ENCODE measurements at places on chromosomes 2 and 18.
A peak's percentile ranks its signal among the peaks of the same experiment; 100 is the strongest.

DNA sequence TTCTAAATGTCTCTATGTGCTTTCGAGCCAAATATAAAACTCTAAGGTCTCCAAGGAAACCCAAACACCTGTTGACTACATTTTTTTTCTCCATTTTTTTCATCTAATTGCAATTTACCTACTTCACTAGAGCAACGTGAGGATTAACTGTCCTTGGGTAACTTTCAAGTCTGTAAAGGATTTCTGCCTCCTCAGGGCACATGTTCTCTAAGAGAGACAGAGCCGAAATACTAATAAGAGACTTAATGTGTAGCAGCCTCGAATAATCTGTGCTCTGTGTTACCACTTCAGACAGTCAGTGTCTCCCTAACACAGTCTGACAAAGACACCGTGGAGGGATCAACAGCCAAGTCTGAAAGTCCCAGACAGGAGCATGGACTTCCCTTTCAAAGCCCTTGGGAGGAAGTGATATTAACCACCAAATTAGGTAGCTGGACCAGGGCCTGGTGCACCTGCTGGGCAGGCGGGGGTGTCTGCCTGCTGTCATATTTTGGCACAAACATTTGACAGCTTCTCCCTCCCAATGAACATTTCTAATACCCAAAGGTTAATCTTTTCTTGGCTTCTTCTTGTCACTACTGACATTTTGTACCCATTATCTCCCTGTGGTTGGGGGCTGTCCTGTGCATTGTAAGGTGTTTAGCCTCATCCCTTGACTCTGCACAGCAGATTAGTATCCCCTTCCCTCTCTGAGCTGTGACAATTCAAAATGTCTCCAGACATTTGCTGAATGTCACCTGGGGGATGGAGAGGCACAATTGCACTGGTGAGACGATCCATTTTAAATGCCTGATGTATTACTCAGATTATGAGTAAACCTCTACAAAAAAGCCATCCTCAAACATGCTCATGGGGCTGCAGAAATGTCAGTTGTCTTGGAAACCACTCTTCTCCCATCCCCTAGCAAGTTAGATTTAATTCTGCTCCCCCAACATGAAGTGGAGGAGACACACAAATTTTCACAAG lies 45.7 kb upstream of the LYPD1 start:
- DNase-seq: no peak

DNA sequence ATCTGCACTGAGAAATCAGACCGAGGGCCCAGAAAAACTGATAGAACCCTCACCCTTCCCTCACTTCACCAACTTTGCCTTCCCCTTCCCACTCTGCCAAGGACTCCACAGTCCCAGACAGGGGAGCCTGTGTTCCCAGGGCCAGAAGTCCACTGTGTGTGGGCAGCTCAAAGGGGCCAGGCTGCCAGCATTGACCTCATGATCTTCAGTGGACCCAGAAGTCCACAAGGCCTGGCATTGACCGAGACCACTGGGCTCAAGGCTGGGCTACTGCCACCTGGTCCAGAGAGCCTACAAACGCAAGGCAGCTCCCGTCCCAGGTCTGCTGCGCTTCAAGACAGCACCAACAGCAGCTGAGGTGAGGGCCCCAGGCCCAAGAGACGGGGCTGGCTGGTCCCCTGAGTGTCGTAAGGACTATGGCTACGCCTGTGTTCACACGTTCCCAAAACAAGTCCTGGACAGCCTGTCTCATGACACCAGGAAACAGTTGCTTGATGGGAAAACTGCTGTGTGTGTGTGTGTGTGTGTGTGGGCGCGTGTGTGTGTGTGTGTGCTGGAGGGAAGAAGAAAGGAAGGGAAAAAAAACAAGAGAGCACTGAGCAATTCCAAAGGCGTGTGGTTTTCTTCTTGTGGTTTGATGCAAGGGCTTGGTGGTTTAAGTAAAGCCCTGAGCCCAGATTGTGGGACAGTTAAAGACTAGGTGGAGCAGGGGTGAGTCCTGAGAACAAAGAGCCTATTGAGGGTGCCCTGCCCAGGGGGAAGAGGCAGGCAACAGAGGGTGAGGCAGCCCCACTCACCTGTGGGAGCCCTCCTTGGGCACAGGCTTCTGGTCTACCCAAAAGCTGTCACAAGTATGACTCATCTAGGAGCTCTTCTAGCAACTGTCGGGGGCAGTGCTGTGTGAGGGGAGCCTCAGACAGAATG lies 46.6 kb upstream of the ZBTB7C start:
- DNase-seq: no peak

DNA sequence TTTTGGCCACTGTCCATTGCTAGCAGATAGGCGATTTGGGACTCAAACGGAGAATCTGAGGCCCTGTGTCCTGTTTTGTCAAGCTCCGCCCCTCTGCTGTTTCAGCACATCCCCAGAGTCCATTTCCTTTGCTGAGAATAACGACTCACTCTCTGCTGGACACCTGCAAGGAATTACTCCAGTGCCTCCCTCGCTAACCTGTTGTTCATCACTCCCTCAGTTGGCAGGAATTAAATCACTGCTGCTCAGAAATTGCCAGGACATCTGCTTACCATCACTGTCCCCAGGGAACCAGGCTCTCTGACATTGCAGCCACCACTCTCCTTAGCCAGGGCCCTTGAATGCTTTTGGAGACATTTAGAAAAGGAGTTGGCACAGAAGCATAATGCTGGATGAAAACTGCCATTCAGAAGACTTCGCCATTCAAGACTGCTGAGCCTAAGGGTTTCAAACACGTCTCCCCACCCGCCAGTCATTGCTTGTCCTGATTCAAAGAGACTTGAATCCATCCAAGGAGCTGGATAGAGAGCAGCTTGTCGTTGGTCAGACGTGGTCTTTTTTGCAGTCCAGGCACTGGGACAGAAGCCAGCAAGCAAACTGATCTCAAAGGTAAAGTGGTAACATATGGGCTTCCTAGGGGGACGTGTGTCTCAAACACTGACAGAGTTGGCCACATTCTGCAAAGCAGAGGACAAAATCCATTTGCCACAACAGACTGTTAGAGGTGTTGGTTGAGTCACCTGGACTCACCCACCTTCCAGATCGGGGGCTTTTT lies 155.3 kb downstream of the UXS1 start:
- no peak for DNase-seq

- DNase-seq: no peak
These were observed 15.7 kb upstream of the TEX51 start for GRCh38 chr2:126882736-126883665.

DNA sequence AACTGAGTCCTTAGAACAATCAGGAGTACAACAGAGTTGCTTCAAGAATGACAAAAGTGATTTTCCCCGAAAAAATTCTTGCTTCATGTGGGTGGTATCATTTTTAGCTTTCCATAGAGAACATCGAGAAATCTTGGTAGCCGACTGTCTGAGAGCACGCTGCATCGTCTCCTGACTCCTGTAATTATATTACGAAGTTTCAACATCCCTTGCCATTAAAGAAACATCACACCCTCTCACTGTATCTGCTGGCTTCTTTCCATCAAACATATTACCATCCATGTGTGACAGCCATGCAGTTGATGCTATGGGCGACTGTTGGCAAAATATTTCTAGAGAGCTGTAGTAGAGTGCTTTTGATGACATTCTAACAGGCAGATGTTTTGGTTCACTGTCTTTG lies 311.2 kb downstream of the CMPK2 start:
- DNase-seq: no peak

GRCh38 chr2:63064661-63065060 lies 14.0 kb downstream of the OTX1 start:
- DNase-seq: no peak

DNA sequence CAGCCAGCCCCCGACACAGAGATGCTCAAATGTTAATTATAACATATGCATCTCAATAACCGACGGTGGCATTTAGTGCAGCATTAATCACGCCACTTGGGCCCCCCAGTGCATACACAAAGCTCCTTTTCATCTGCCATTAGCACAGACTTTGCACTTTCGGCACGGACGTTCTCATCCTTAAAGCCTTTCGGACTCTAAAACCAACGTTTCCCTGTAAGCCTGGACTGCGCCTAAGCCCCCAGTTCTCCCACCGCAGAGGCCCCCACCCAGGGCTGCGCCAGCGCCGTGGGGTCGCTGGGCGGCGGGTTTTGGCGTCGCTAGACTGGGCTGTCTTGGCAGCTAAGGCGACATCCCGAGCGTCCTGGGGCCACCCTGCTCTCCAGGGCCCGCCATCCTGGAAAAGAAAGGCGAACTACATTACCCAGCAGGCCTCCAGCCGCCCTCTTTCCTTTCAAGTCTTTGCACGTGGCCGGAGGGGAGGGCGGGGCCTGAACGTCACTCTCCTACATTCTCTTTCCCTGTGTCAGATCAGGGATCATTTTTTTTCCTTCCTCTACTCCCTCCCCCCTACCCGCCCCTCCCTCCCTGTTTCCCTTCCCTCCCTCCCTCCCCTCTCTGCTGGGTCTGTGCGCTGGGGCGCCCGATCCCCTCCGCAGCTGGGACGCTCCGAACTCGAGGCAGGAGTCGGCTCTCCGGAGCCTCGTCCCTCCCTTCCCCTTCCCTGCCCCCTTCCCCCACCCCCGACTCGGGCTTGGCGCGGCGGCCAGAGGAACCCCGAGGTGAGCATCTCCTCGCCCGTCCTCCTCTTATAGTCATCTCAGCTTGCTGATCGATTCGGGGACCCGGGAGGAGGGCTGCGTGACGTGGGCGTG lies at the start of gene CTIF:
TSS of gene CTIF (plus strand) at position 501 of the 875 bp plus-strand sequence. CDS start 80,535 bp downstream, outside the sequence.
- peak; percentile 32 for DNase-seq

DNA sequence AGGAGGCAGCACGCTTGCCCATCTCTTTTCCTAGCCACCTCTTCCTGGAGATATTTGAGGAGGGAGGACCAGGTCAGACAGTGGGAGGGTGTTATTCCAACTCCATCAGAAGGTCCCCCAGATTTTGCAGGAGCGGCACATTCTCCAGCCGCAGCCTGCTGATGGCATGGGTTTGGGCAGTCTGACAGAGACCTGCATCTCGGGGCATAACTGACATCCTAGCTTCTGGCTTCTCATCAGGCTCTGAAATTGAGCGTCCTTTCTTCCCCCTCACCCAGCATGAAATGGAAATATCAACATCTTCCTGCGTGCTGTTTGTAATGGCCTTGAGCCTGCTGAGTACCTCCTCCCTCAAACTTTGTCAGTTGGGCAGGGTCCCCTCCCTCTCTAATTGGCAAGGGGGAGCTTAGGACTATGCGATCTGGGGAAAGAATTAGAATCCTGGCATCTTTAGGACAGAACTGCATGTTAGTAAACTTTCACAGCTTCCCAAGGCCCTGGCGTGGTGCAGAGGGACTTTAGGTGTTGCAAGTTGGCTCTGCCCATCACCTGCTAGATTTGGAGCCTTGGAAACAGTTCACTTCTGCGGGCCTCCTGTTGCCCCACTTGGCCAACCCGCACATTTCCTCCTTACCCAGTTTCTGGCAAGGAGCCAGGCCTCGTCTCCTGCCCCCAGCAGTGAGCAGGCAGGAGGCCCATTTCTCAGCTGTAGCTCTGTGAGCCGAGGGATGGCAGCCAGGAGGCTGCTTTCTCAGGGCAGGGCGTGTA lies 2.2 kb downstream of the ITM2C start:
- no peak for DNase-seq

- DNase-seq: no peak
These were observed 807 bp upstream of the CREB1 start for GRCh38 chr2:207528980-207529329.

DNA sequence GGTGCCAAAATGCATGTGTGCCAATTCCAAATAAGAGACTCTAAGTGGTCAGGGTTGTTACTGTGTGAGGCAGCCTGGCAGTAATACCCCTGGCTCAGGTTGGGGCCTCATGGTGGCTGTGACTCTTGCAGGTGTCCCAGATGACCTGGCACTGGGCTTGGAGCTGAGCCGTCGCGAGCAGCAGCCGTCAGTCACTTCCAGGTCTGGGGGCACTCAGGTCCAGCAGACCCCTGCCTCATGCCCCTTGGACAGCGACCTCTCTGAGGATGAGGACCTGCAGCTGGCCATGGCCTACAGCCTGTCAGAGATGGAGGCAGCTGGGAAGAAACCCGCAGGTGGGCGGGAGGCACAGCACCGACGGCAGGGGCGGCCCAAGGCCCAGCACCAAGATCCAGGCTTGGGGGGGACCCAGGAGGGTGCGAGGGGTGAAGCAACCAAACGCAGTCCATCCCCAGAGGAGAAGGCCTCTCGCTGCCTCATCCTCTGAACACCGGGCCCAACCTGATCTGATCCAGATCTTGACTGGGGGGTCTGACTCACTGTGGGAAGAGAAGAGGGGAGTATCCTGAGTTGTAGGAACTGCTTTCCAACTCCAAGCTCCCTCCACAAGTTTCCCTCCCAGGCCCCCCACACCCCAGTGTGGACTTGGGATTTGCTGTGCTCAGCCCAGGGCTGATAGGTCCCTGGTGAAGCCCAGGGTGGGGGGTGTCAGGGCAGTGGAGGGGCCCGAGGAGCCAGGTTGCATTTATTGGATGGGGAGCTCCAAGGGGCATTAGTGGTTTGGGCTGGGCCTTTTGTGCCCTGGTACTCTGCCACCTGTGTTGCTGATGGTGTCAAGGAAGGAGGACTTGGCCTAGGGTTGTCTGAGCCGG lies 5.6 kb downstream of the DNAJB2 start:
- no peak for DNase-seq

DNA sequence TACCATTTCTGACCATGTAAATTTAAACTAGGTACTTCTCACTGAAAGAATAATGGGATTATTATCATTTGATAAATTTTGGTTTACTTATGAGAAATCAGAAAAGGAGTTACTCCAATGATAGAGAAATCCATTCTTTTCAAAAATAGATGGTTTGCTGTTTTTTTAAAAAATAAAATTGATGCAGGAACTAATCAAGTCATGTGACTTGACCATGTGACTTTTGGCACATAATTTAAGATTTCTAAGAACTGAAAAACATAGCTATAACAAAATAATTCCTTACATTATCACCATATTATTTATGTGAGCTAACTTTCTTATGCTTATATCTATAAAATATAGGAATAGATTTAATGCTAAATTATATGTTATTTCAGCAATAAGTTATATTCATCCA lies 247.1 kb upstream of the FIGN start:
- DNase-seq: no peak

- no peak for DNase-seq
These were observed 19.7 kb upstream of the RNF125 start for GRCh38 chr18:31998880-31999412.

- no peak for DNase-seq
These were observed 346.7 kb downstream of the RND3 start for GRCh38 chr2:150140777-150141176.

DNA sequence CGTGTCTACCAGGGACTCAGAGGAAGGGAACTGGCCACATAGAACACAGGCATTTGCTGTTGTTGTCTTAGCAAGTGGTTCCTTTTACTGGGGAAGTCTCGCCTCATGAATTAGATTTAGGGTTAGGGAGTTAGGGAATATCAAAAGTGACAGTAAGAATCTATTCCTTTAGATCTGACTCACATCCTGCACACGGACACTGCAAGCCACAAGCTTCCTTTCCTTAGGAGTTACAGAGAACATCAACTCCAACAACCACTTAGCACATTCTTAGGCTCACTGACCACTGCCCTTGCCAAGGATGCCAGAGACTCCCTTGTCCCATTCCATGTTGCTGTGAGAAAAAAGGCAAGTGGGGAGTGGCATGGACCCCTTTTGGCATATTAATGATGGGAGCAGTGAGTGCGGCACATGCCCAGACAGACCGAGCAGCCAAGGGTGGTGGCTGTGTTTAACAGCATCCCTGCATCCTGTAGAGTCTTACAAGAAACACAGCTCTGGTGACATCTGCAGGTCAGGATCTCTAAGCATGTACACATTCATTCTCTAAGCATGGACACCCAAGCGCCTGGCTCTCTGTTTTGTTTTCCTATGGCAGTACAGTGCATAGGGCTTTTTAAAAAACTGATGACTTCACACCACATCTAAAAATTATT lies 745.6 kb upstream of the RAB6C start:
- no peak for DNase-seq
